Endothelial cell (in vitro differentiated cells): ENCODE measurements at places on chromosomes 1 and 21.

- no peak for DNase-seq
Measured at GRCh38 chr1:116743535-116743934, 10.7 kb upstream of the CD2 start.

DNA sequence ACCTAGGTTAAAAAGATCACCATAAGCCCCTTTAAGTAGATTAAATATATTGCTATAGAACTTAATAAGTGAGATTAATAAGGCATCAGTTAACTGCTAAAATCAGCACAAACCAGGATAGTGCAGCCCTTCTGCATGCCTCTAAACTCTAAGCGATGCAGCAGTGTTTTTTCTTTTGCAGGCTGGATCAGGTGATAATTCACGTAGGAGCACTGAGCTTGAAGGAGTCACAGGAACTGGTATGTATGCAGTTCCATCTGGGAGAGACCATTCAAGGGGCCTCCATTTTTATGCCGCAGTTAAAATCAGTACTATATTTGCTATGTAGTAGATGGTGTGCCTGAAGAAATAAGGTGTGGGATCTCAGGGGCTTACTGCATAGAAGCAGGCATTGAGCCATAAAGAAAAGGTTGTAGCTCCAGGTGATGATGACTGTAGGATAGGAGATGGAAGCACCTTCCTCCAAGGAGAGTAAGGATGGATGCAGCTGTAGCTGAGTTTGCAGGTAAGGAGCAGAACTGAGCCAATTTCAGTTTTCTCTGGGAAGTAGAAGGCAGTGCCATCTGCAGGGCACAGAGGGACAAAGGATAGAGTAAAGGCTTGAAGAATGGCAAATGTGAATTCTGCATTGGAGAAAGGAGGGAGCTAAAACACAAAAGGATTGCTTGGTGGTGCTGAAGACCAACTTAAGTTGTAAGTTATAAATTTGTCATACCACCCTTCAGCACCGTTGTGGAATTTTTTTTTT is 22.6 kb downstream of the NPL start:
- no peak for DNase-seq

DNA sequence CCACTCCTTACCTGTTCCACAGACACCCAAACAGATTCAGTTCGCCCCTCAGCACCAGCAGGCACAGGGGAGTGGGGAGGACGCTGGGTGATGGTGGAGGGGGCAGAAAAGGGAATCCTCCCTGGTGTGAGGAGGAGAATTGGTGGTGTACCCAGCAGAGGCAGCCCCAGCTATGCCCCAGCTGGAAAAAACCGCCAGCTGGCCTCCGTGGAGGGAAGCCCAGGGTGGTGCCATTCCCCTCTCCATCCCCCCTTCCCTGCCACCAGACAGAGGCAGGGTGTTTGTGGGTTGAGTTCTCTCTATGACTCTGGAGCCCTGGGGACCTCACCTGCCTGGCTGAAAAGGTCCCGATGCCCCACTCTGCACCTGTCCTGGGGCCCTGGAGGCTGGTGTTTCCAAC is 27.9 kb downstream of the OPTC start:
- no peak for DNase-seq

DNA sequence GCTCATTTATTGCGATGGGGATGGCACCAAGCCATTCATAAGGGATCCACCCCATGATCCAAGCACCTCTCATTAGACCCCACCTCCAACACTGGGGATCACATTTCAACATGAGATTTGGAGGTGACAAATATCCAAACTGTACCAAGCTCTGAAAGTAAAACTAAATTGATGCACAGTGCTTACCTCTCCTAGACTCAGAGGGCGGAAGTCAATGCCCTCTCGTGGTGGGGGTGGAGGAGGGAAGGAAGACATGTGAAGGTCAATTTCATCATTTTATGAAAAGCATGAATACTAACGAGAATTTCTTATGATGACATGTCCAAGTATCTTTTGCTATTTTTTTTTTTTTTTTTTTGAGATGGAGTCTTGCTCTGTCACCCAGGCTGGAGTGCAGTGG is 120.0 kb downstream of the PGBD5 start:
- no peak for DNase-seq

DNA sequence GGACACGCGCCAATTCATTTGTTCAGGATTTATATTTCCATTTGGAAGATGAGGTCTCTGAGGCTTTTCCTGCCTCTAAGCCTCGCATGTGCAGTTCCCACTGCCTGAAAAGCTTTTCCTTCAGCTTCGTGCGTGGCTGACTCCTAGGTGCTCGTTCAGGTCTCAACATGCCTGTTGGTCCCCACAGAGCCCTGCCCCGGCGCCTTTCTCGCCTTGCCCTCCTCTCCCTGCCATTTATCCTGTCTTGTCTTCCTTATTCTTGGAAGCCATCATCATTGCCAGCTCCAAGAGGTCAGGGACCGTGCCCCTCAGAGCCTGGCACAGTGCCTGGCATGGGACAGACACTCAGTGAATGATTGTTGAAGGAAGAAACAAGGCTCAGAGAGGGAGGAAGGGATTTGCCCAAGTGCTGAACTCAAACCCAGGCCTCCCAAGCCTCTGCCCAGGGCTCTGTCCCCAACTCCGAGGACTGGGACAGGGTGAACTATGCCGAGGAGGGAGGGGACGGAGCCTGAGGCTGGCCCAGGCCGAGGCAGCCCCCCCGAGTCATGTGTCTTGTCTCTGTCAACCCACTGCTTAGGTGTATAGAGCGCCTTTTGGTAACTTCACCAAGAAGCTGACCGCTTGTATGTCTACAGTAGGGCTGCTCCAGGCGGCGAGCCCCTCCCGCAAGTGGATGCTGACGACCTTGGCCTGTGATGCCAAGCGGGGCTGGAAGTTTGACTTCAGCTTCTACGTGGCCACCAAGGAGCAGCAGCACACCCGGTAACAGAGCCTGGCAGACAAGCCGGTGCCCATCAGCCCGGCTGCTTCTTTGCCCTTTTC is 47.3 kb downstream of the DISP3 start:
- no peak for DNase-seq

DNA sequence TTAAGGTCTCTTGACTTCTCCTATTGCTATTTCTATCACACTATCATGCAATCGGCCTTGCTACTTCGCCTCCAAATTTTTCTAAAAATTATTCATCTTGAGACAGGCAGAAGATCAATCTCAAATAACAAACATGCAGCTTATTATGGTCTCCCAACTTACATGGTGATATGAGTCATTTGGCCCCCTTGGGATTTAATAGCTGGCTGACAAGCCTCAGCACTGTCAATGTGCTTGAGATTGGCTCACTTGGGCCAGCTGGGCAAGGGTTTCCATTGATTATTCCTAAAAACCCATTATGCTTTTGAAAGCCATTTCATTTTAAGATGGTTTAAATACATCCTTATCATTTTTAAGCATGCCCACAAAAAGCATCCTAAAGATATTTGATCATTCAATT is 224.5 kb upstream of the NFIA start:
- no peak for DNase-seq

DNA sequence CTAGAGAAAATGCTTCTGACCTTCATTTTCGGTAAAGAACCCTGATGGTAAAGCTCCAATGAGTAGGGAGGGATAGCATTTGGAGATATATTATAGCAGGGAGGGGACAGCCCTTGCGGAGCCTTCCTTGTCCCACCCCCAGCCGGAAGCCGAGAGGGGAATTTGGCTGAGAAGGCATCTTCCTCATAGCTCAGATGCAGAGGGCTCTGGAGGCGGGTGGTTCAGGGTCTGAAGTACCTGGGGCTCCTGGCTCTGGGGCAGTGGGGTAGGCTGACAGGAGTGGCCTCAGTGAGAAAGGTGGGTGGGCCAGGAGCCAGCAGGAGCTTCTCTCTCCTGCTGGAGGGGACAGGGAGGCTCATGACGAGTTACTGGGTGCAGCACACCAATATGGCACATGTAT is 88.0 kb upstream of the IFFO2 start:
- DNase-seq: no peak

- no peak for DNase-seq
Measured at GRCh38 chr1:93771843-93772242, 90.2 kb upstream of the BCAR3 start.

DNA sequence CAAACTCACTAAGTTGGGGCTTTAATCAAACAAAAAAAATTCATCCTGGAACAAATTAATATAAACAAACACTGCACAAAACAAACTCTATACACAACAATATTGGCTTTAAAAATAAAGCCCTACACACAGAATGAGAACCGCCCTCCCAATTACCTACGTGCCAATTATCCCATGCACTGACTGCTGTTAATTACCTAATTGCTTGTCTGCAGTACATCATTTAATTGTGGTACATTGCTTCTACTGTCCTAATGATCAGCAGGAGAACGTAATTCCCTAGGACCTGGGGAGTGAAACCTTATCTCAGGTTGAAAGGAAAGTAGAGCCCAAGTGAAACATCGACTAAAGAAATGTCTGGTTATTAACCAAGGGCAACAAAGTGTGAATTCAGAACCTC is 364.5 kb downstream of the KCNH1 start:
- no peak for DNase-seq

DNA sequence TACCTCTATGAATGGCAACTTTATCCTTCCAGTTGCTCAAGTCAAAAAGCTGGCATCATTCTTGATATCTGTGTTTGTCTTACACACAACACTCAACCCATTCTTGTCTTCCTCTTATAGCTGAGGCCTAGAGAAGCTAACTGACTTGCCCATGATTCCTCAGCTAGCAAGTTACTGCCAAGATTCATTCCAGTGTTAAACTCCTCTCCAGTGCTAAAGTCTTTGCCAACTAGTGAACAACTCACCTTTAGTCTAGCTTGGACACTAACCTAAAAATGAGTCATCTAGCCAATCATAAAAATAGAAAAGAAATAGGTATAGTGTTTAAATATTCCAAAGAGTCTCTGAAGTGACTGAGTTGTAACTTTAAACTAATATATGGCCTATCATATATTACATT is 45.6 kb upstream of the RGS2 start:
- no peak for DNase-seq

- DNase-seq: no peak
Measured at GRCh38 chr21:33892853-33893252, 22.8 kb downstream of the ATP5PO start.

GRCh38 chr21:45290948-45291612 is 3.4 kb upstream of the POFUT2 start:
- DNase-seq: no peak

DNA sequence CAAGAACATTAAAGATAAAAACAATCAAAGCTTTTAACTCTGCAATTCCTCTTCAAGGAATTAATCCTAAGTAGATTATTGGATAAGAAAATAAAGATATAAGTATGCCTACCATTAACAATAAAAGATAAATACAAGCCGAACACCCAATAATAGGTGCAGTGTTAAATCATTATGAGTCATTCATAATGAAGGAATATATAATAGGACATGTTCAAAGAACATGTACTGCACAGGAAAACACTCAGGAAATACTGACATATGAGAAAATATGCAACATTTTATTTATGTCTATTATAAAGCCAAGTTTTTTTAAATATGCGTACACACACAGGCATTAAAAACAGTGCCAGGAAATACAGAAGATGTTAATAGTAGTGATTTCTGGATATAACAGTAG is 11.1 kb upstream of the EXO1 start:
- no peak for DNase-seq

- no peak for DNase-seq
Measured at GRCh38 chr1:46285730-46286477, 17.5 kb downstream of the LRRC41 start.

DNA sequence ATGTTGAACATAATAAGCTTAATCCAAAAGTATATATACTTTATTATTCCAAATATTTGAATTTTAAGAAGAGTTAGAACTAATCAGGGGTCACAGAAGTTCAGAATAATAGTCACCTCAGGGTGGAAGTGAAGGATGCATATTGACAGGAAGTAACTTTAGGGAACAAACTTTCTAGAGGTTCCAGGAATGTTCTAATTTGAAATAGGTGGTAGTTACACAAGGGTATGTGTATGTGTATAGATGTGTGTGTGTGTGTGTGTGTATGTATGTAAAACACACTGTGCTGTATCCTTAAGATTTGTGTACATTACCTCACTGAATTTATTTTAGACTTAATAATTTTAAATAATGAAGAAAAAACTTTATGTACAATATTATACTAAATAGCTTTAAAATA is 110.4 kb downstream of the ACBD6 start:
- DNase-seq: no peak

DNA sequence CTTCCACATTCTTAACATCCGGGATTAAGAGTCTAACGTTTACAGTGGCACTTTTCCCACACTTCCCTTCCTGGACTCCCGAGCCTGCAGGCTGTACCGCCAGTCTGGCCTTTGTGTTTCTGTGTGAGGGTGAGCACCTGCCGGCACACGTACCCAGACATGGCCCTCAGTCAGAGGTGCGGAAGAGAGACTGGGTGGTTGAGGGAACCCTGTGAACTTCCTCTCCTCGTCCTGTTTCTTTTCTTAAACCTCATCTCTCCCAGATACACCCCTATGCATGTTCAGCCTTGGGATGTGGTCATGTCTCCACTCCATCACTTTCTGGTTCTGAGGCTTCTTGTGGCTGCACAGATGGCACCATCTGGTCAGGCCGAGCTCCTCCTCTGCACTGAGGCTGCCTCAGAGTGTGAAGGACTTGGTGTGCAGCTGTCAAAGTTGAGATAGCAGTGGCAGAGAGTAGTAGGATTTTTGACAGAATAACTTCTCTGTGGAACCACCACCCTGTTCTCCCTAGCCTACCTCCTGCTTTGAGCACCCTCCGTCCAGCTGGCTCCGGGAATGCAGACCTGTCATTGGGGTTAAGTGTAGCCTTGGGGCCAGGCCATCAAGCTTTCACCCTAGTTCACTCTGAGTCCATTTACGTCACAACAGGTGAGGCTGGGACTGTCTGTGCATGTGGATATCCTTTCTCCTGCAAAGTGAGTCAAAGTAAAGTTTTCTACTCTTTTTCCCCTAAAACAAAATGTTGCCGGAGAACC is 31.4 kb downstream of the VASH2 start:
- no peak for DNase-seq

GRCh38 chr1:159664247-159664646 is 50.1 kb downstream of the CRP start:
- DNase-seq: no peak

GRCh38 chr1:29441916-29442668 is 205.8 kb downstream of the PTPRU start:
- no peak for DNase-seq

GRCh38 chr1:12764016-12764415 is 9.5 kb upstream of the PRAMEF12 start:
- no peak for DNase-seq

DNA sequence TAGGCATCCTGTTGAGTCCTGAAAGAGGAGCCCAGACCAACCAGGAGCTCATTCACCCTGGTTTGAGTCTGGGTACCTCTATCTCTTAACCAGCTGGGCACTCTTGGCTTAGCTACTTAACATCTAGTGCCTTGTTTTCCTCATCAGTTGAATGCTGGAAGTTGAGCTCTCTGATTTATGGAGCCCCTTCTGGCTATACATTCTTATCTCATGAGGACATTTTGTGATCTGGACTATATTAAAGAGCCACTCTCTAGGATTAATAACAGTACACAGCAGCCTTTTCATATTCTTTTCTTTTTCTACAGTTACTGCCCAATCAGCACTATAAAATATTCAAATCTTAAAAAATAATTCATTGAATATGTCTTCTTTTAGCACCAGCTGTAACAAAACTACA is 296.9 kb upstream of the RUNX1 start:
- DNase-seq: no peak
